ENCODE measurements at places on chromosomes 1 and 21.

DNA sequence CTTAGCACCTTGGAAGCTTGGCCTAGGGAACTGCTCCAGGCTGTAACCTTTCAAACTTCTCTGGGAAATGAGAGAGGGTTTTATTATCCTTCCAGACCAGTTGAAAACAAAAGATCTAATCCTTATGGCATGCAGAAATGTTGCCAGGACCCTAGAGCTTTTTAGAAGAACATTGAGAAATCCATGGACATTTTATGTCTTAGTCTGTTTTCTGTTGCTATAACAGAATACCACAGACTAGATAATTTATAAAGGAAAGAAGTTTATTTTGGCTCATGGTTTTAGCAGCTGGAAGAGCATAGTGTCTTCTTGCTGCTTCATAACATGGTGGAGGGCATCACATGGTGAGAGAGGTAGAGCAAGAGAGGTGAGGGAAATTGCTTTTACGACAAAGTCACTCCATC lies 25.8 kb downstream of the OSBPL9 start:
- no peak for DNase-seq

DNA sequence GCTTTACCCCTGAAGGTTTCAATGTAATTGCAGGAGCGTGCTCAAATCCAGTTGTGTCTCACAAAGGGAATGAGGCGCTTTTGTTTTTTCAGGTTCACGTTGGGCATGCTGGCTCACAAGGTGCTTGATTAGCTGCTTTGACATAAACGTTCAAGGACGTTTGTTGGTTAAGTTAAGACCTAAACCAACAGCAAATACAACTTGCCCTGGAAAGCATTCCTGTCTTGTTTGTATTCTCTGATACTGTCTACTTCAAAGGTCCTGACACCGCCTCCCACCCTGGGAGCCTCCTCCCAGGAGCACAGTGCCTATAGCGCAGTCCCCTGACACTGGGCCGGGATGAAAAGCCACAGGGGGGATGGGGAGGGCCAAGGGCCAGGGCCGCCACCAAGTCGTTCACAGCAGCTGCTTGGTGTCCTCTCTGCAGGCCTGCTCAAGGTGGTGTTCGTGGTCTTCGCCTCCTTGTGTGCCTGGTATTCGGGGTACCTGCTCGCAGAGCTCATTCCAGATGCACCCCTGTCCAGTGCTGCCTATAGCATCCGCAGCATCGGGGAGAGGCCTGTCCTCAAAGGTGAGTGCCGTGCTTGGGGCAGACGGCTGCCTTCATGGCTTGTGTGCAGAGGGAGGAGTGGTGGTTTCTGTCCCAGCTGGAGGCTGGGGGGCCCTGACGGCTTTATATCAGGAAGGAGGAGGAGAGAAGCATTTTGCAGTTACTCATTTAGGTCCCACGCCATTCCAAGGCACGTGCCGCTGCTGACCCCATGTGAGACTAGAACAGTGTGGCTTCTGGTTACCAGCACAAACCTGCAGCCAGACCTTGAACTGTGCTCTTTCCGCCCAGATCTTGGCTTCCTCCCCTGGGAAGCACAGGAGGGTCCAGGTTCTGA lies 6.1 kb downstream of the FAM3B start:
- DNase-seq: no peak

GRCh38 chr1:151553659-151554058 lies 13.6 kb downstream of the TUFT1 start:
- no peak for DNase-seq

DNA sequence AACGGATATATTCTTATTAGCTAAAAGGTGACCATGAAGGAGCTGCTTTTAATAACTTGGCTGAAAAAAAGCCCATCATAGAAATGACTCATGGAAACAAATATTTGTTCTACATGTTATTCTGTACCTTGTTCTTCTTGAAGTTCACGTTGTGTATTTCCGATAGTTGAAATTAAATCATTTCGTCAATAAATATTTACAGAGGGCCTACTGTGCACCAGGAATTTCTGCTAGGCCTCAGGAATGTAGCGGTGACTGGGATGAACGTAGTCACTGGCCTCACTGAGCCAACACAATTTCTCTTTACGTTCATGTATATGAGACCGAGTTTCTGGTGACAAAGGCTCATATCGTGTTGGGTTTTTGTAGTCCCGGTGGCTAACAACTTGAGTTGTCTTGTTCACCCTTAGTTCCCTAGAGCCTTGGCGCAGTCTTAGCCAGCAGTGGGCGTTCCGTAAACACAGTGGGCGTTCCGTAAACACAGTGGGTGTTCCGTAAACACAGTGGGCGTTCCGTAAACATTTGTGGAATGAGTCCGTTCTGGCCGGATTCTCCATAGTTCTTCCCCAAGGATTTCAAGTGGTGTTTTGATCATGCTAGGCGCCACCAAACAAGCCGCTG lies 53.2 kb upstream of the VAMP3 start:
- DNase-seq: no peak
